ENCODE measurements at places on chromosomes 1 and 21.

GRCh38 chr1:61119085-61119484, 36.7 kb downstream of the NFIA start:
- no peak for DNase-seq

DNA sequence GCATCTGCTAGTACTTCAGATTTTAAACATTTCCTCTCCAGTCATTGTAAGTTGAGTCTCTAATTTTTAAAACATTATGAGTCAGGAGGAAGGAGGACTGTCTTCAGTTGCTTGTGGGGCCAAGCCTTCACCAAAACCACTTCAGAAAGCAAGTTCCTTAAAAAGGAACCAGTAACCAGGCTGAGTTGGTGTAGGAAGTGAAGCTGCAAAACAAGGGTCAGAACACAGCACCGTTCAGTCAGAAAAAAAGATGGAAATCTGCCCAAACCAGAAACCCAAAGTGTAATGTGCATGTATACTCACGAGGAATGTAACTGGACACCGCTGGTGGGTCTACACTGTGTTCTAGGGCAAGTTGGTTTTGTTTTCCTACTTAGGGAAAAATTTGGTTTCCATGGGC, 402.1 kb downstream of the SETD4 start:
- DNase-seq, result no peak

GRCh38 chr21:34822942-34823341, 154.1 kb downstream of the CLIC6 start:
- no peak for DNase-seq

- DNase-seq, result no peak
Observed at GRCh38 chr21:43573921-43574320, 85.4 kb downstream of the HSF2BP start.

DNA sequence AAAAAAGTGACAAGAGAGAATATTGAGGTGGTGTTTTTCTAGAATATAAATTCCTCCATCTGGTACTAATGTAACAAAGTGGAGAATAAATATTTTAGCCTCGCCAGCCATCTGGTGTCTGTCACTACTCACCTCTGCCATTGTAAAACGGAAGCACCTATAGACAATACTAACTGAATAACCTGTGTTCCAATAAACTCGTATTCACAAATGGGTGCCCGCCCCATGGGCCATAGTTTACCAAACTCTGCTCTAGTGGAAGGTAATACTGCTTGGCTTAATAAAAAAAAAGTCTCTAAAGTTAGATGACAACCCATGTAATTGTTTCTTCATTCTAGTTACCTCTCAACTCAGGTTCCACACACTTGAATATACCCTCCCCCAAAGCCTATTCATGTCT, 8.1 kb downstream of the MIS18A start:
- DNase-seq, result no peak

DNA sequence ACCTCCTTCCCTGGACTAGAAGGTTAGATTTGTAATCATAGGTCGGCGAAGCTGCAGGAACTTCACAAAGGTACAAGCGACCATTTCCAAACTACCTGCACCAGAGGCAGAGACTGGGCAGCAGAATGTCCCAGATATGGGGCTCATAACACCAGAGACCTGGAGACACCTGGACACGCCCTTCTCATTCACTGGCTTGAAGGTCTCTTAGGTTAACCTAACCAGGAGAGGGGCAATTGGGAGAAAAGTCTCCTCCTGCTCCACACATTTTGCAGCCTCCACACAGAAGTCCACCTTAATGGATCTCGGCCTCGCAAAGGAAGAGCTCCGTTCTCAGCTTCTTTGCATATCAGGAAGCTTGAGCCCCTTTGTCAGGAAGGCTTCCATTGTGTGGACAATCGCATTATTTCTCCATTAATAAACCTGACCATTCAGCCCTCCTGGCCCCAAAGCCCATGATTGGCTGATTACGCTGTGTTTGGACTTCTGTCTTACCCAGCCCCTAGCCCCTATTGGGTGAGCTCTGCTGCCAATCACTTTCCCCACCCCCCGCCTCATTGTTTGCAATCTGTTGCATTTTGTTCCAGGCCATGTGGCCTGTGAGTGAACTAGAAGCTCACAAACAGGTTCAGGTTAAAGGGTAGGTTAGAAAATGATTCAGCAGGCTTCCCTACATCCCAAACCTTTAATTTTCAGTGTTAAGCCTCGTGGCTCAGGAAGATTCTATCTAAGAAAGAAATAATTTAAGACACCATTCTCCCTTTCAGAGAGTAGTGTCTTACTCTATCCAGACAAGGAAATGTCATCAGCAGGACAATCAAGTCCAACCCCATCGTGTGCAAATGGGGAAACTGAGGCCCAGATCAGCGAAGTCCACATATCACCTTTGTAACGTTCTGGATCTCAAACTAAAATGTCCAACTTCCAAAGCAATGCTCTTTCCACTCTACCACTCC, 2.8 kb downstream of the MYCL start:
- DNase-seq, result no peak

GRCh38 chr1:211731456-211732292, 56.3 kb upstream of the NEK2 start:
- DNase-seq, result no peak

DNA sequence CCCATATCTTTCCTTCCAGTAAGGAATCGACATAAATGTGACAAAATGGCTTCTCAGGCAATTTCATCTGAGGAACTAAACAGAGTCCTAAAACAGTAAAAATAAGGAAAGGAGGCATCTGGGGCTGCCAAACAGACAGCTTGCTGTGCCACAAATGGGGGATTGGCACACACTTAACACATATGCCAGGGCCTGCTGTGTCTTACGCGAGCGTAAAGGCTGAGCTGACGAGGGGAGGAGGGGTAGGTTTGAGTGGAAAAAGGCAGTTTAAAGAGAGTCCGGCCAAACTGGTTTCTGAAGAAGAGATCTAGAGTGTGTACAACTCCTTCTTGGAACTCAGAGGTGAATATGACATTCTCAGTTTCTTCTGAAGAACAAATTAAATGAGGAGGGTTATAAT, 244.1 kb upstream of the MAP1LC3C start:
- DNase-seq, result no peak

DNA sequence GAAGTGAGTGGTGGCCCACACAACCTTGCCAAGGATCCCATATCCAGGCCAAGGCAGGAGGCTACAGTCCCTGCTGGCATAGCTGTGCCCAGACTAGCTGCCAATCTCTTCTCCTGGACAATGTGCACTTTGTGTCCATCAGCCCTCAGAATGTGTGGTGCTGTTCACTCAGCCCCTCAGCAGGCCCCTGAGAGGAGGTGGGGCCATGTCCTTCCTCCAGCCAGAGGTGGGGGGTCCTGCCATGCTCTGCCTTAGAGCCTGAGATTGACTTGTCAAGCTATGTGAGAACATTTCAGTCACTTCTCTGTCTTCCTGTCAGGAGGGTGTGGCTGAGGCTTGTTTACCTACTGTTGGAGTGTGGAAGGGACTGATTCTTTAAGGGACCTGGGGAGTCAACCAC, 1.4 kb downstream of the NCF2 start:
- DNase-seq, result no peak

GRCh38 chr1:26910343-26911160, 3.2 kb downstream of the NR0B2 start:
- no peak for DNase-seq

- no peak for DNase-seq
Observed at GRCh38 chr21:44353191-44353970, at the start of gene TRPM2. Gene TRPM2 (plus strand): TSS chr21:44353621. CDS start chr21:44353701, 80 bp downstream.

DNA sequence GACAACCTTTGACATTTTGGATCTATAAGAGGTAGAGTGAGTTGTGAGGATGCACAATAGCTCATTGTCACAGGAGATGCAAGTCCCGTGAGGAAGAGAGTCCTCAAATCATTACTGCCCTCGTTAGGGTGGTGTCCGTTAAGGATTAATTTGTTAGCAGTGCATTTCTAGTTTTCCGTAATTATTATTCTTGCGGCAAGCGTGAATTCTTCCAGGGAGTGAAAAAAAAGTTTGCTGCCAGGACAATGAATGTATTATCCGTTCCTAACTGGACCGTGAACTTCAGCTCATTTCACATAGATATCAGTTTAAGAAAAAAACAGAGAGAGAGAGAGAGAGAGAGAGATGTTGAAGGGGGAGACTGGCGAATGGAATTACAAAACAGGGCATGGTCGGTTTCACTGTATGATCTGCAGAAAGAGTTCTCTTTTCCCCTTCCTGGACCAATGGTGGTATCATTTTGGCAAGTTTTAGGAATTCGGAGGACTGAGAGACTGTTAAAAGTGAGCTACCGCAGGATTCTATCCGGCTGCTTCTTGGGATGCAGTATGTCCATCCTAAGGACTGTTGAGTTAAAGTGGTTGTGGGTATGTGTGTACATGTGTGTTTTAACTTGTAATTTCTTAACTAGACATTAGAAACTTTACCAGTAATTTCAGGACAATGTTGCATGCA, 216.0 kb upstream of the NFIA start:
- DNase-seq, result no peak

GRCh38 chr1:5830771-5831599, 161.2 kb downstream of the NPHP4 start:
- peak; percentile 87 for DNase-seq

DNA sequence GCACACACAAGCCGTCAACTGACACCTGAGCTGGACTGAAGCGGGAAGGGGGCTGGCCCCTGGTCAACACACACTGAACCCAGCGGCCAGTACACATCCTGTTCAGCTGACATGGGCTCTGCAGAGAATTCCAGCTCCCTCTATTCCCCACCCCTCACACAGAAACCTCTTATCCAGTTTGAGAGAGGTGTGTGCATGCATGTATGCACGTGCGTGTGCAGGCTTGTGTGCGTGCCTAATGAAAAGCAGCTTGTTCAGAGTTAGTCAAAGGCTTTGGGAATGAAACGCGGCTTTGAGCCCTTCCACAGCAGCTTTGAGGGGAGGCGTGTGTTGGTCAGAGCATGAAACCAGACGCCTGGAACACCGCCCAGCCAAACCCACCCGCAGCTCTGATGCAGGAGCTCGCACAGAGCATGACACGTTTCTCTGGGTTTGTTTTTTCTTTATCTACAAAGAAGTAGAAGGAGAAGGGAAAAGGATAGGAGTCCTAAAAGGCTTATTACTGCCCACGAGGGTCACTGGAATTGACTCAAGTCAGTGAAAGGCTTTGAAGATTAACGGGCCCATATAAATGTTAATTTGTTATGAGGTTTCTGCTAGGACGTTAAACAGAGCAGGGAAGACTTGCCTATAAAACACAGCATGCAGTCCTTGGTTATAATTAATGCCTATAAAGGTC, 184.2 kb downstream of the ETS2 start:
- DNase-seq, result no peak

All from iPS DF 6.9 (cell line).